Stimulated activated CD4-positive, alpha-beta T cell treated with anti-CD3 and anti-CD28 coated beads, Interleukin-15, amount 100 ng/mL, for 1 hour (primary cell): ENCODE measurements at places on chromosomes 7 and 10.

DNA sequence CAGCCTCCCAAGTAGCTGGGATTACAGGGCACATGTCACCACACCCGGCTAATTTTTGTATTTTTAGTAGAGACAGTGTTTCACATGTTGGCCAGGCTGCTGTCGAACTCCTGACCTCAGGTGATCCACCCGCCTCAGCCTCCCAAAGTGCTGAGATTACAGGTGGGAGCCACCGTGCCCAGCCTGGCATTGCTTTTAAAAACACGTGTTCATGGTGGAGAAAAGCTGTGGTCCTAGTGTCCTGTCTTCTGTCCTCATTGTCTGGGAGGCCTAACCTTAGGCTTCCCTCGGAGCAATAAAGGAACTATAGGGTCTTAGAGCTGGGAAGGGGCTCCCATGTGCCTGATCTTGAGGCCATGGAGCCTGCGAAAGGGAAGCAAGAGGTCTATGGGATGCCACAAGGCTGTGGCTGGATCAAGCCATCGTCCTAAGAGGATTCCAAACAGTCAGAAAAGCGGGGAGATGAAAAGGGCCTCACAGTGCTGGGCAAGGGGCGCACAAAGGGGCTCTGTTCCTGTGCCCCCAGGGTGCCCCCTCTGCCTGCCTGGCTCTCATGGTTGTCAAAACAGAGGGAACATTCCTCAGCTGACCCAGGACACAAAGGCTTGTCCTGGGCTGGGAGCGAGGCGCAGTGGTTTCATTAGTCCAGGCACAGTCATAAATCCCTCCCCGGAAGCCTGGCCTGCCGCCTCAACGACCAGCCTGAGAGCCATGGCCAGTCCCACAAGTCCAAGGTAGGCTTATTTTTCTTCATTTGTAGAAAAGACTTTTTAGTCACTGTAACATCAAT lies 106.6 kb upstream of the TNS3 start:
- no peak for DNase-seq

DNA sequence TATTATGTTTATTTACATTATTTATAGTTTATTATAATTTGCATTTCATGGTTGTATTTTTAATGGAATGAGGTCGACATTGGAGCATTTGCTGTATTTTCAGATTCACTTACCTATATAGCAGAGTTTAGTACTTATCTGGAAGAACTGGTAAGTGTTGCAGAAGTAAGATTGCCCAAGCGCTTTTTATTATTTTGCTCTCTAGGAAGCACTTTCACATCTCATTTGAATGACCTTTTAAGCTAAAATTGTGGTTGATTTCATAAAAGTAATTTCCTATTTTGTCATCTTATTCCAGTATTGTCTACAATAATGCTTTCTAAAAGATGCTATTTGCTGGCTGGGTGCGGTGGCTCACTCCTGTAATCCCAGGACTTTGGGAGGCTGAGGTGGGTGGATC lies 28.6 kb downstream of the SEC61A2 start:
- DNase-seq = no peak

DNA sequence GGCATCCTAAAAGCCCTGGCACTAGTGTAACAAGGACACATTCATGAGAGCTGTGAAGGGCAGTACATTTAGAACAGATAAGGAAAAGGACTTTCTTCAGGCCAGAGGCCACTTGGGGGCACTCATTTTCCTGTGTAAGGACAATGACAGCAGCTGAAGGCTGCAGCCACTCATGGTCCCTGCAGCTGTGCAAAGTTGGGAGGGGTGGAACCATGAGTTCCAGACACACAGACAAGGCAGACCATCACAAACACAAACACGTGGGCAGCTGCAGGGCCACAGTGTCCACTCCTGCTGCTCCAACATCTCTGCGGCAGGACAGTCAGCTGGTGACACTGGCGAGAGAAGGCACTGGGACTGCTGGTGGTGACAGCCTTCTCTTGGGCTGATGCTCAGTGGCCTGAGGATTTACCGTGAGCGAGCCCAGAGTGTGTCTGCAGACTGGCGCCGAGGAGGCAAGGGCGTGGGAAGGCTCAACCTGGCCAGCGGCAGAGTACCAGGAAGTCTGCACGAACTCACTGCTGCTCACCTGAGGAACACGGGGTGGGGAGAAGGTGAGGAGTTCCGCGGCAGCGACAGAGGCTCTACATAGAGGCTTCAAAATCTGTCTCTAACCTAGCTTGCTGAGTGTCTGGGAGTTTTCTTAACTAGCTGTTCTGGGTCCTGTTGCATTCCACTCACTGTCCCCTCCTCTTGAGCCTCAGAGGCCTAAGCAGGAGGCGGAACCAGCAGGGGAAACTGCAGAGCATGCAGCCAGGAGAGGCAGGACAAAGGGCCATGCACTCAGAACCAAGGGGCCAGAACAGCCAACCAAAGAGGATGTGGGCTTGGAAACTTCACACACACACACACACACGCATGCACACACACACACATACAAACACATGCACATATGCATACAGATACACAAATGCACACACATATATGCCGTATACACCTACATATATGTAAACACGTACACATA lies 76.5 kb upstream of the DDC start:
- DNase-seq = no peak

GRCh38 chr7:39824456-39825200 lies 125.4 kb upstream of the CDK13 start:
- no peak for DNase-seq

- DNase-seq = no peak
Measured at GRCh38 chr7:29123626-29124190, 22.6 kb downstream of the CPVL start.

DNA sequence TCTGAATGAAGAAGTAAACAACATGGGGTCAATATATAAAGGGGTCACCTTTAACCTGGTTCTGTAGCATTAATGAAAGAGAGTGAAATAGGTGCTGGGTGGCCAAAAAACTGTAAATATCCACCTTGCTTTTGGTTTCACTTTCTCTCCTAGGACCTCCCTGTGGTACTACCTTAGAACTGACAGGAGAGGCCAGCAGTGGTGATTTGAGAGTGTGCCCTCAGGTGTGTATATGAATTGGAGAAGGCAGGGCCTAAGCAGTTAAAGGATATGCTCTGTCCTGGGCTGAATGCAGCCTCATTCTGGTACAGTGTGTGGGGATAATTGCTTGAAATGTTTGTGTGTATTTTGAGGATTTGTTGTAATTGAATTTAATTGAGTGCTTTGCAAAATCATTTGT lies 62.0 kb downstream of the BBS9 start:
- DNase-seq = no peak

GRCh38 chr7:134907000-134907399 lies 79.3 kb upstream of the AGBL3 start:
- DNase-seq = no peak

- no peak for DNase-seq
Measured at GRCh38 chr10:88911851-88912250, 31.8 kb downstream of the STAMBPL1 start.

GRCh38 chr10:124755581-124755980 lies 11.4 kb upstream of the FAM53B start:
- DNase-seq = no peak

- DNase-seq = no peak
Measured at GRCh38 chr10:109534193-109534592, 389.1 kb downstream of the XPNPEP1 start.

GRCh38 chr10:69757553-69758309 lies 44.0 kb upstream of the COL13A1 start:
- no peak for DNase-seq

DNA sequence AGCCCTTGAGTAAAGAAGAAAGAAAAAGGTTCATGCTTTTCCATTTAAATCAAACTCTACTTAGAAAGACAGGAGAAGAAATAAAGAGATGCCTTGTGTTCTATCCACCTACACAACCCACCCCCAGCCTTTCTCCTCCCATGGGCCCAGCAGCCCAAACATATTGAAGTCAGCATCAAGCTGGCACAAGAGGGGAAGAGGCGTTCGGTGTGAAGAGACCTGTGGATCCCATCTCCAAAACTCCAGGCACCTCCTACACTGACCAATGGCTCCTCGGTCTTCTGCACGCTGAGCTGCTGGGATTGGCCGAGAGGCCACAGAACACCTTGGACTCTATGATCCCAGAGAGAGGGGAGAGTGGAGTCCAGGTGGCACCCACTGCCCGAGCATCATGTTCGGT lies 66.0 kb upstream of the CELF2 start:
- DNase-seq = no peak

- no peak for DNase-seq
Measured at GRCh38 chr7:25118048-25118753, 6.9 kb downstream of the CYCS start.

GRCh38 chr7:15011289-15011688 lies 108.7 kb upstream of the DGKB start:
- DNase-seq = no peak

DNA sequence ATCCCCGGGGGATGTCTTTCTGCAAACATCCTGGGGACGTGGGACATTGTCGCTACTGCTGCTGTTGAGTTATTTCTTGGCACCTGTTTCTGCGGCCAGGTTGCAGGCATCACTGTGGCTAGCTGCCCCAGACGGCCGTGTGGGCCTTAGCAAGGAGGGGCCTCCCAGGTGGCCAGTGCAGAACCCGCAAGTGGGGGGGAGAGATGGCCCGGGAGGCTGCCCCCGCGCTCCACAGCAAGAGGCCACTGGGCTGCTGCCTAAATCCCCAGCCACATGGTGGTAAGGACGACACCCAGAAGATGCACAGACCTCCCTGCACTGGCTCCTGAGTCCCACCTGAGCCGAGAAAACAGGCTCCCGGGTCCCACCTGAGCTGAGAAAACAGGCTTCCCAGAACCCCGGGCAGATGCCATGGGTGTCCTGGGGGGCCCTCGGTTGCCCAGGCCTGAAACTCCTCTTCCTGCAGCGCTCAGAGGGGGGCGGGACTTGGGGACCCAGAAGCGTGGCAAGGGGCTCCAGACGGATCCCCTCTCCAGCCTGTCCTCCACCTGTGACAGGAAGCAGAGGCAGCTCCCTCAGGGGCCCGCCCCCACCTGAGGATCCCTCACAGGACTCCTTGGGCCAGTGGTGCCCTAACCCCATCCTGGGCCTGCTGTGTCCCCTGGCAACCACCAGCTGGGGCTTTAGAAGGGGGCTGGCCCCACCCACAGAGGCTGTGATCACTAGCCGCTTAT lies 952 bp upstream of the MAFK start:
- DNase-seq = no peak

DNA sequence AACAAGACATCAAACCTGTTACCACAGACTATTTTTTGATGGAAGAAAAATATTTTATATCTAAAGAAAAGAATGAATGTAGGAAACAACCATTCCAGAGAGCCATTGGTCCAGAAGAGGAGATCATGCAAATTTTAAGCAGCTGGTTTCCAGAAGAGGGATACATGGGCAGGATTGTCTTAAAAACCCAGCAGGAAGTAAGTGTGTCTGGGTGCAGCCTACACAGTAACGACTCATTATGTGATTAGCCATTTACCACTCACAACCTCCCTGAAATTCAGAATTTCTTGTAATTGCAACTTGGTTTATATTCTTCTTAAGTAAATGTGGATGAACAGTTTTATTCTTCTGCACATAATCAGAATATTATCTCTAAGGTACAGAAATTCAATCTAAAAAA lies 46.2 kb downstream of the NOC3L start:
- no peak for DNase-seq

- DNase-seq = no peak
Measured at GRCh38 chr7:65233409-65234034, 140.1 kb upstream of the ZNF92 start.

DNA sequence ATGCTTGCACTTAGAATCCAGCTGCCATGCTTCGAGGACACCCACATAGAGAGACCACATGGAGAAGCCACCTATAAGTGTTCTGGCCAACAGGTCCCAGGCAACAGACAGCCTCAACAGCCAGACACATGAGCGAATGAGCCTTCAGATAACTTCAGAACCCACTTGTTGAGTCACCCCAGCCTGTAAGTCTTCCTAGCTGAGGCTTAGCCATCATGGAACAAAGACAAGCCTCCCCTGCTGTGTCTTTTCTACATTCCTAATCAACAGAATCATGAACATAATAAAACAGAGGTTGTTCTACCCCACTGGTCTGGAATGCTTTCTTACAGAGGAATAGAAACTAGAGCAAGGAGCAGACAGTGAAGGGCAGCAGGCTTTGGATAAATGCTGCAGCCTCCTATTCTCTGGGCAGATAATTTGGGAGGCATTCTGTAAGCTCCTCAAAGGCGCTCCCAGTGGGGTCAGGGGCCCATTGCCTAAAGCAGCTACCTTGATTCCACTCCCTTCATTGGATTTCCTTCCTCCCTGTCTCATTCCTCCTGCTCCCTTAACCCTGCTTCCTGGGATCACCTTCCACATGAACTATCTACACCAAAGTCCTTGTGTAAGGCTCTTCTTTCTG lies 4.6 kb downstream of the TLL2 start:
- DNase-seq = no peak

- no peak for DNase-seq
Measured at GRCh38 chr7:21675255-21675654, 132.4 kb downstream of the DNAH11 start.

- DNase-seq = no peak
Measured at GRCh38 chr7:47847207-47847606, 101.1 kb downstream of the PKD1L1 start.

GRCh38 chr7:73487486-73487885 lies 34.6 kb downstream of the BAZ1B start:
- no peak for DNase-seq

GRCh38 chr7:95011146-95011928 lies 103.9 kb downstream of the PPP1R9A start:
- DNase-seq = no peak

DNA sequence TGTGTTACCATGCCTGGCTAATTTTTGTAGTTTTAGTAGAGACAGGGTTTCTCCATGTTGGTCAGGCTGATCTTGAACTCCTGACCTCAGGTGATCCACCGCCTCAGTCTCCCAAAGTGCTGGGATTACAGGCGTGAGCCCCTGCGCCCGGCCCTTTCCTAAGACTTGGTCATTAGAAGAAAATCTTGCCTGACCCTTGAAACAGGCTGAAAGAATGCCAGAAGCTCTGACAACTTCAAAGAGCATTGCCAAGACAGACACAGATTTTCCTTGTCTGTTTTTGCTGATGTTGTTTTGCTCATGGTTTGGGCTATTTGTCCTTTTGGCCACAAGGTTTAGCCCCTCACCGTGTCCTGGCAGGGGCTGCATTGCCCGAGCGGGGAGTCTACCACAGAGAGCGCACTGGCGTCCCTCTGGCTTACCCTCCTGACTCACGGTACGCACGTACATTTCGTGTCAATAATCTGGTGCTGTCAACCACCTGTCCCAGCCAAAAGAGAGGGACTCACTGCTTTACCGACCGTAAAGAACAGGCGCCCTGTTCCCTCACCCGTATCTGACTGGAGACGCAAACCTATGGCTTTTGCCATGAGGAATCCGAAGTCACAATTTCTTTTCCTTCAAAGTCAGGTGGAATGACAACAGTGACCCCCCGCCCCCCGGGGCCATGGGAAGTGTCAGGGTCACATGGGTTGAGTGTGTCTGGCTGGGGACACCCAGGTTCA lies 10.1 kb upstream of the INPP5A start:
- DNase-seq = no peak

- no peak for DNase-seq
Measured at GRCh38 chr10:84214612-84215235, 10.6 kb downstream of the LRIT2 start.

DNA sequence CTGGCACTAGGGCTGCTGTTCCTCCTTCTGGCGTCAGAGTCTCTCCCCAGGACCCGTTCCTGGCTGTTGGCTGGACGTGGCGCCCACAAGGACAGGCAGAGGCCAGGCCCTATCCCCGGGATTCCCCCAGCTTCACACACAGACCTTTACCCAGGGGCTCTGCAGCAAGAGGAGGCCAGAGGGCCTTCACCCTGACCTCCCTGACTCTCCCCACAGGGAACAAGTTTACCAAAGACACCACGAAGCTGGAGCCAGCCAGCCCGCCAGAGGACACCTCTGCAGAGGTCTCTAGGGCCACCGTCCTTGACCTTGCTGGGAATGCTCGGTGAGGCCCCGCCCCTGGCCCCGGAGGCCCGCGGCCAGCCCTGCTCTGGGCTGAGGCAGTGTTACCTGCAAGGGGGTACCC lies 82.2 kb downstream of the GTF2IRD1 start:
- DNase-seq = no peak
